ENCODE measurements at places on chromosomes 16 and 17.

GRCh38 chr17:79707931-79708891 lies 22.5 kb upstream of the ENPP7 start:
- peak; percentile 59 for DNase-seq

GRCh38 chr17:18963126-18964017 lies 11.4 kb downstream of the SLC5A10 start:
- DNase-seq, result peak; percentile 63

DNA sequence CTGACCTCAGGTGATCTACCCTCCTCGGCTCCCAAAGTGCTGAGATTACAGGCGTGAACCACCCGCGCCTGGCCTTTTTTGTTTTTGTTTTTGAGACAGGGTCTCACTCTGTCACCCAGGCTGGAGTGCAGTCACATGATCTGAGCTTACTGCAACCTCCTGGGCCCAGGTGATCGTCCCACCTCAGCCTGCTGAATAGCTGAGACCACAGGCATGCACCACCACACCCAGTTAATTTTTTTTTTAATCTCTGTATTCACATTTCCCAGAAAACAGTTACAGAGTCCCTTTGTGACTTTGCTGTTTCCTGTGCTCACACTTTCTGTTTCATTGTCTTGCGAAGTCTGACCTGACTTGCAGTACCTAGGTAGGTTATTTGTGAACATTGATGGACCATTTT lies 2.7 kb downstream of the CLUAP1 start:
- DNase-seq, result no peak

DNA sequence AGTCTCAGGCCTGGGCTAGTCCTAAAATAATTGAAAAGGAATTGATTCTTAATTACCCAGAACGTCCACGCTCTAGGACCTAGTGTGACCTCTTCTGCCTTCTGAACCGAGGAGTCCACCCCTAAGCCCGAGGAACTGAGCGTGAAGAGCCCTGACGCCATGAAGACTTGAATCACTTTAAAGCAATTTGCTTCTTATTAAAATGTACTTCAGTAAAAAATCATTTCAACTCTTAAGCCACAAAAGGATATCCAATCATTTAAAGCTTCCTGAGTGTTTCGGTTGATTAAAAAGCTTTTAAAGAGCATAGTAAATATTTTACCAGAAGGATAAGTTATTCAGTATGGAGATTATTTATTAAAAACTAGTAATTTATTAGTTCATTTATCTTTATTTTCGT lies 11.6 kb downstream of the HSBP1 start:
- DNase-seq, result no peak

DNA sequence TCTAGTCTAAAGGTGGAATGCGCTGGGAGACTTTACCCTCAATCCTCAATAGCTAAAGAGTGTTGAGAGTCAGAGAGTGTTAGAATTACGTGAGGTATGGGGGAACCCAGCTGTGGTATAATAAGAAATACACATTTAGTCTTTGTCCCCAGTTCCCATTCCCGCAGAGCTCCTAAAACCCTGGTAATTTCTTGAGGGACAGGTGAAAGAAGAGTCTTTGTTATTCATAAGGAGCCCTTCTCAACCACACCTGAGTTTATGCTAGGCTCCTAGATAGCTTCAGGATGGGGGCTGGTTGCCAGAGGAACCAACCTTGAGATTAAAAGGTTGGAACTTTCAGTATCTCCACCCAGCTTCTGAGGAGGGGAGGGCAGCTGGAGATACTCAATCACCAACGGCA lies 5.8 kb downstream of the ZNF18 start:
- no peak for DNase-seq

- no peak for DNase-seq
Observed at GRCh38 chr16:15517743-15518377, 83.5 kb downstream of the BMERB1 start.

- DNase-seq, result no peak
Observed at GRCh38 chr17:28290703-28291102, 28.3 kb upstream of the TMEM97 start.

- DNase-seq, result no peak
Observed at GRCh38 chr17:1482680-1483079, 9.8 kb downstream of the MYO1C start.

DNA sequence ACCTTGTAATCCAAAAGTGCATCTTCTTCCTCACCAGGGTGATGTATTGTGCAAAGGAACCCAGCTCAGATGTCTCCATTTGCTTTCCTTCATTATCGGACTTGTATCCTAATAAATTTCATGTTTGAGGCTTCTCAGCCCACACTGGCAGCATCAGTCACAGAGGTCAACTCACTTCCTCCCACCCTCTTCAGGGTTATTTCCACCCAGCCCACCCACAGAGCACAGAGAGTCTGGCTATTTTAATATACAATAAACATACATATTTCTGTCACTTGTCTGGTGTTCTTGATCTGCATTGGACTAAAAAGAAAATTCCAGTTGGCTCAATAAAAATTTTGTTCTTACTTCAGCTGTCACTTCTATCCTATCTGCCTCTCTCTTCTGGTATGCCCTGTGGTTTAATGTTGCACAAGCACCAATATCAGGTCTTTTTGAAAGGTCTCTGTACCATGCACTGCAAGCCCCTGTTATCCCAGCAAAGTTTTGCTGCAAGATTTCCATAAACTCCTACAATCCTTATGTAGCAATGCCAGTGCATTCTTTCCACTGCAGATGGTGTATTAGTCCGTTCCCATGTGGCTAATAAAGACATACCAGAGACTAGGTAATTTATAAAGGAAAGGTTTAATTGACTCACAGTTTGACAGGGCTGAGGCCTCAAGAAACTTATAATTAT lies 201.8 kb downstream of the CDH11 start:
- no peak for DNase-seq

- no peak for DNase-seq
Observed at GRCh38 chr17:69916761-69917160, 158.3 kb upstream of the KCNJ16 start.

GRCh38 chr16:70512456-70512855 lies 10.9 kb downstream of the COG4 start:
- DNase-seq, result no peak

- no peak for DNase-seq
Observed at GRCh38 chr16:56357241-56357764, 68.0 kb downstream of the AMFR start.

DNA sequence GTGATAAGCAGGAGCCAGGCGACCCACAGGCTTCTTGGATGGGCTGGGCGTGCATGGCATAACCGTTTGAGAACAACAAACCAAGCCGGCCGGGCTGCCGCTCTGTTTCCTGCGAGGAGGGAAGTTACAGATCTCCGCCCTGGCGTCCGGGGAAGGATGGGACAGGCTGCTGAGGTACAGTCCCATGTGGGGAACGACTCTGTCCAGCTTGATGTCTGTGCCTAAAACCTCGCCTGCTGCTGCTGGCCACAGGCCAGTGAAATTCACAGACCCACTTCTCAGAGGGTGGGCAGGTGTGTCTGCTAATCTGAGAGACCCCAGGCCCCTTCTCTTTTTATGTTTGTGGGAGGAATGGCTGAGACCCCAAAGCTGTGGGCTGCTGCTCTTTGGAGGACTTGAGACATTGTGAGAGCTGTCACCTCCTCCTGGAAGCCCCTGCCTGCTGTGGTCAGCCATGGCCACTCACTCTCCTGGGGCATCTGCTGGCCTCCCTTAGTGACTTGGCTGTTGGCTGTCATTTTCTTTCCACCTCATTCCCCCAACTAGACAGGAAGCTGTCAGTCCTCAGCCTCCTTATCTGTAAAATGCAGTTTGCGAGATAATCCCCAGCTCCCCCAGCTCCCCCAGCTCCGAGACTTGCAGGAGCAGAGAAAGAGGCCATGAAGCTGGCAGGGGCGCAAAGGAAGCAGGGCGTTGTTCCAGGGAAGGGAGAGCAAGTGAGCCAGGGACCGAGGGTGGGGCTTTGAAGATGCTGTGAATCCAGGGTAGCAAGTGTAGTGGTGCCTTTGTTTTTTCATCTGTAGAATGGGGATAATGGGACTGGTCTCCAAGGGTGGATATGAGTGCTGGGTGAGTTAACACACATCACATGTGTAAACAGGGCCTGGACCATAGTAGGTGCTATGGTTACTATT lies 51.0 kb downstream of the CMIP start:
- DNase-seq, result no peak

- no peak for DNase-seq
Observed at GRCh38 chr16:12439399-12440227, 364.1 kb downstream of the CPPED1 start.

GRCh38 chr16:26012376-26012775 lies 320.6 kb downstream of the HS3ST4 start:
- no peak for DNase-seq

GRCh38 chr17:44108440-44109311 lies 14.8 kb downstream of the HDAC5 start:
- peak; percentile 72 for DNase-seq

- no peak for DNase-seq
Observed at GRCh38 chr17:64164596-64165285, 34.8 kb upstream of the ERN1 start.

DNA sequence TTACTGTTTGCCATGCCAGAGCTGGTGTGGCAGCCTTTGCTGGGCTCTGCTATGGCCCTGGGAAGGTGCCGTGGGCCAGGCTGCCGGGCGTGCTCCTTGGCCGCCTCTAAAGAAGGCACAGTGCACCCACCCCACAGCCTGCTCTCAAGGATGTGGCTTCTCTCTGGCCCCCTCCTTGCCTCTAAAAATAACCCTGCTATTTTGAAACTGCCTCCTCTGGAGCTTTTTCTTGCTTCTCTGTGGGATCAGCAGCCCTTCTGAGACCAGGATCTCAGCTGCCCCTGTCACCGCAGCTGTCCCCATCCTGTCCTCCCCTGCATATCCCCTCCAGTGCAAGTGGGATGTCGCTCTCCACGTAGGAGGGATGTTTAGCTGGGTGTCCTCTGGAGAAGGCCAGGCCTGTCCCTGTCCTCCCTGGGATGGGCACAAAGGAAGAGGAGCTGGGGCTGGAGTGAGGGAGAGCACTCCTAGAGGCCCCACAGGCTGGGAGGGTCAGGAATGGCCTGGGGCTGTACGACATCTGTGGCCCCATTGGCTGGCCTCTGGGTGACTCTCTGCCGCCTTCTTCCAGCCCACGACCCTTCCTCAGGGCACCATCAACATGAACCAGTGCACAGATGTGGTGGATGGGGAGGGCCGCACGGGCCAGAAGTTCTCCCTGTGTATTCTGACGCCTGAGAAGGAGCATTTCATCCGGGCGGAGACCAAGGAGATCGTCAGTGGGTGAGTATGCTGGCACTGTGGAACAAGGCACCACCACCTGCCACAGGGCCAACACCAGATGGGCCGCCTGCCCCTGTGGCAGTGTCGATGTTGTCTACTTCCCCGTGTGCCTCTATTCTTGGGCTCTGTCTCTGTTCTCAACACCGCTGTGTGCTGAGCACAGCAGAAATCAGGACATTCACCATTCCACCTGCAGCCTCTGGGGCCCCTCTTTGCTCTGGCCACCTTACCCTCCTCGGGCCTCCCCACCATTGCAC lies 79.7 kb downstream of the PLD6 start:
- no peak for DNase-seq

DNA sequence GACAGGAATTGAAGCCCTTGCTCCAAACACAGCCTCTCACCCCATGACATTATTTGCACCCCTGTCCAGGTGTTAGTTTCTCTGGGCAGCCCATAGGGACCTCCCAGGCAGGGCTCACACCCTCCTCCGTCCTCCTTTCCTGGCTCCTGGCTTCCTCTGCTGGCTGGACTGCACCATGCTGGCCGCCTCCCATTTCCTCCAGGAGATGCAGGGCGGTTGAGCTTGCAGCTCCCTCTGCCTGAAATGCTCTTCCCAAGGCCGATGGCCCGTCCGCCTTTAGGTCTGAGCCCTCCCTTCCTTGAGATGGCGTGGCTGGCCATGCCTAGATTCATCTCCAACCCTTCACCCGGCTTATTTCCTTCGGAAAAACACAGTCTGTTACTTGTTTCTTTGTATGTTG lies 334.8 kb downstream of the SNX29 start:
- DNase-seq, result peak; percentile 16

GRCh38 chr16:68487203-68487514 lies 38.9 kb upstream of the SMPD3 start:
- no peak for DNase-seq

DNA sequence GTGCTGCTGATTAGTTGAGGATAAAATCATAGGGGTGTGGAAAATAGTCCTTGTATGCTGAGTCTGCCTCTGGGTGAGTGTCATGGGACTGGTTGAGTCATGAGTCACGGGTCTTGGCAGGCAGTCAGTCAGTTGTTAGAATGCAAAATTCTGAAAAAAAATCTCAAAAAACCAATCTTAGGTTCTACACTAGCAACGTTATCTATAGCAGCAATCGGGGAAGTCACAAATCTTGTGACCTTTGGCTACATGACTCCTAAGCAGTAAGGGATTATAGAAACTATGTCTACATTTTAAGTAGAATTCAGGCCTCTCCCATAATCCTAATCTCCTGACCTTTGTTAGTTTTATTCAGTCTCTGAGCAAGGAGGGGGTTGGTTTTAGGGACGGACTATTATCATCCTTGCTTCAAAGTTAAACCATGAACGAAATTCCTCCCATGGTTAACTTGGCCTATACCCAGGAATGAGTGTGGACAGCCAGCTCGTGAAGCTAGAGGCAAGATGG lies 18.0 kb upstream of the PMFBP1 start:
- peak; percentile 67 for DNase-seq

- DNase-seq, result peak; percentile 91
Observed at GRCh38 chr16:49638673-49639610, 217.0 kb downstream of the ZNF423 start.

DNA sequence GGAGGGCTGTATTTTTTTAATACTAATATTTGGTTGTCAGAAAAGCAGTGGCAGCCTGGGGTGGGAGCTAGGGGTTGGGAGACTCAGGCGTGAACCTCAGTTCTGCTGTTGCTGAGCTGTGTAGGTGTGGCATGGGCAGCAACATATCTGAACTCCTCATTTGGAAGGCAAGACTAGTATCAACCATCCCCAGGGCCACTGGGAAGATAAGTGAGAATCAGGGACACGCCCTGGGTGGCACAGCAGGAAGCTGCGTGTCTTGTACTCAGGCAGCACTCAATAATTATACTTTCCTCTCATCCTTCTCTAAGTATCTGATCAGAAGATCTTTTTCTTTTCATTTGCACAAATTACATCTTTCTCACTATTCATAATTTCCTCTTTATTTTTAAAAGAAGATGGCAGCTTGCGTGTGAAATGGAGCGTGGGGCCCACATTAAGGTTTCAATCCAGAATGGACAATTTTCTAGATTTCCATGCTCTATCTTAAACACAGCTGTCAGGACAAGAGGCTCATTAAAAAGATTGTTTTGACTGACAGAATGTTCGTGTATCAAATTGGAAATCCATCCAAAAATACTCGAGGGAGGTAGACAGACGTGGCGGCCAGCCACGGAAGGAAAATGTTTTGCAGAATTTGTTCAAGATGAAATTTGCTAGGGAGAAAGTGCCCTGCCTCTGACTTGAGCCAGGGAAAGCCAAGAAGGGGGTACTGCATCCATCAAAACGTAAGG lies 121.1 kb downstream of the CPPED1 start:
- no peak for DNase-seq

DNA sequence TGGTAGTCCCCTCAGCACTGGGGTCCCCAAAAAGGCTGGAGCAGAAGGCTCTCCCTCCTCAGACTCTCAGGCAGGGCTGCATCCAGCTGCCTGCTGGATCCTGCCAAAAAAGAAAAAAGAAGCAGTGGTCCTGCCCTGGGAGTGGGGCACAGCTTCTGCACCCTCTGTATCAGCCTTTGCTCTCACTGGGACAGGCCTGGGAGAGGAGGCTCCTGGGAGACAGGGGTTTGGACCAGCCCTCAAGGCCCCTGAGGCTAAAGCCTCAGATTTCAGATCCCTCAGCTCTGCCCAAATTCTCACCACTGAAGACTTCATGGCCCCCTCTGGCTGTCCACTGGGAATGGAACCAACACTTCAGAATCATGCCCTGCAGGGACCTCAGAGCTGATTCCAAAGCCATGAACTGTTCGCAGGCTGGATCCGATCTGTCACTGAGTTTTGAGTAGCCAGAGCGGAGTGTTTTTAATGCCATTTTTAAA lies 96.9 kb downstream of the C16orf78 start:
- no peak for DNase-seq

GRCh38 chr16:47627721-47628120 lies 166.6 kb downstream of the PHKB start:
- peak; percentile 73 for DNase-seq

All from left lung (tissue), 14 donors.